ENCODE measurements at places on chromosomes 1 and 21. TPM values are rescaled to one million over a fixed set of nuclear protein-coding genes. Genes with fewer than 3 reads are reported as not detected.
A peak's percentile ranks its signal among the peaks of the same experiment; 100 is the strongest.

Gene CA6
- not detected for total RNA-seq

Gene CASQ2
- total RNA-seq, result 1,110 TPM

Gene SLAMF7
- total RNA-seq, result 0.36 TPM

Gene HSD3B2
- total RNA-seq, result not detected

Gene RO60
- total RNA-seq, result 51.8 TPM

Gene IVNS1ABP
- total RNA-seq, result 70.3 TPM

Gene ARHGAP29
- total RNA-seq, result 26.5 TPM

Gene MYOG
- total RNA-seq, result not detected

Gene CYP4A22
- total RNA-seq, result not detected

Gene MOB3C
- total RNA-seq, result 12.8 TPM

GRCh38 chr1:236922190-236922589, 82.1 kb downstream of the MT1HL1 start:
- no peak for DNase-seq

- no peak for DNase-seq
These were observed 107.9 kb upstream of the SERTAD4 start for GRCh38 chr1:210124736-210125135.

GRCh38 chr1:182226618-182227017, 165.0 kb downstream of the GLUL start:
- DNase-seq, result no peak

DNA sequence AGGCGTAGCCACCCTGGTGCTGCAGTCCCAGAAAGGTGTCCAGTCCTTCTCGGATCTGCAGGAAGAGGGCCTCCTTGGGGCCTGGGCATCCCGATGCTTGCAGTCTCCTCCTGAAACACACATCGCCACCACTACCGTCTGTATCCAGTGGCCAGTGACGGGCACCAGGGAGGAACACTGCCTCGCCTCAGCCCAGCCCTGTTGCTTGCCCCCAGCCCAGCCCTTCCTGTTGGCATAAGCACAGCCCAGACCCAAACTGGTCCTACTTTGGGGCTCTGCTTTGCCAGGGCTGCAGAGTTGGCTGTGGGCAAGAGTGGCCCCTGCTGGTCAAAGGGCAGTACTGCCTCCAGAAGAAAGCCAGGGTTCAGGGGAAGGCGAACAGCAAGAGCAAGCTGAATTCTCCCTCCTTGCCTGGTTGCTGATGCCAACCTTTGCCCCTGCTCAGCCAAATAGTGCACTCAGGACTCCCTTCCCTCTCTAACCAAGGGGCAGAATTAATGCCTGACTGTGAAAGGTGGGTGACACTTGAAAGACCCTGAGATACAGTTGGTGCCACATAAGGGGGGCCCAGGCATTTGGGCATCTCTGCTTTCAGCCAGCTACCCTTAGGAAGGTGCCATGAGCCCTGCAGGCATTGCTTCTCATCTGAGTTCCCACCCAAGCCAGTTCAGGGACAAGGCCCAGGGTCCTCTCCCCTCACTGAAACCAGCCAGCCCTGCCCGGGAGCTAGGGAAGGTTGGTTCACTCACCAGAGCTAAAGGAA, 11.1 kb upstream of the ARHGEF2 start:
- peak; percentile 70 for DNase-seq

DNA sequence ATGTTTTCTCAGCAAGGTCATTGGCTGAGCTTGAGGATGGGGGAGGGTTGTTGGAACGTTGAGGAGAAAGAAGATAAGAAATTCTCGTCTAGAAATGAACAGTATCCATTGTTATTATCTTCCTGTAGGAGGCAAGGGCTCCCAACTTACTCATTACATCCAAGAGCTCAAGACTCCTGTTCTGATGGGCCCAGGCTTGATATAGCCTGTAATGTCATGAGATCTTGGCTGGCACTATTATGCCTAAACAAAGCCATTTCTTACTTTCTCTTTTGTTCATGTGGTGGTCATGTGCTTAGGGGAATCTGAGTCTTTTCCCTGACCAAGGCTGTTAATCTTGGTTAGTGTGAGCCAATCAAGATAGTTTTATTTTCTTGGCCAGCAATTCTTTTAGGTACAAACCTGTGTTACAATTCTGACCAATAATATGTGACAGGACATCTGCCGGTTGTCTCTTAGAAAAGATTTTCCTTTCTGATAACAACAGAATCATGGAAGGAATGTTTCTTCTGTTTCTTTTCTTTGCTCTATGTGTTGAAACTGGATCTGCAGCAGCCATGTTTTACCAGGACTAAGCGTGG, 15.2 kb upstream of the IGSF3 start:
- no peak for DNase-seq

- DNase-seq, result no peak
These were observed 197.7 kb upstream of the POU3F1 start for GRCh38 chr1:38244218-38244845.

GRCh38 chr1:114320586-114320985, 166.9 kb upstream of the SYT6 start:
- DNase-seq, result no peak

DNA sequence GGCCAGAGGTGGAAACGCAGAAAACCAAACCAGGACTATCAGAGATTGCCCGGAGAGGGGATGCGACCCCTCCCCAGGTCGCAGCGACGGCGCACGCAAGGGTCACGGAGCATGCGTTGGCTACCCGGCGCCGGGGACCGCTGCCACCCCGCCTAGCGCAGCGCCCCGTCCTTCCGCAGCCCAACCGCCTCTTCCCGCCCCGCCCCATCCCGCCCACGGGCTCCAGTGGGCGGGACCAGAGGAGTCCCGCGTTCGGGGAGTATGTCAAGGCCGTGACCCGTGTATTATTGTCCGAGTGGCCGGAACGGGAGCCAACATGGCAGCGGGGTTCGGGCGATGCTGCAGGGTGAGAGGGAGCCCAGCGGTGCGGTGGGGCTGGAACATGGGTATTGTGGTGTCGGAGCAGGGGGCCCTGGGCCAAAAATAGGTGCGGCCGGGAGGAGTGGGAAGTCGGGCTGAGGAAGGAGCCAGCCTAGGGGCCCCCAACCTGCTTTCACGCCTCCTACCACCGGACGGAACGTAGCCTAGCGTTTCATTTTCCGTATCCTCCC, at the start of gene ACADM:
Gene ACADM, plus strand, starts transcription at position 238 of the 551 bp plus-strand sequence. Its CDS starts 79 bp downstream, at position 317.
- peak; percentile 91 for DNase-seq

GRCh38 chr1:184909019-184909418, 65.3 kb downstream of the NIBAN1 start:
- DNase-seq, result no peak

- no peak for DNase-seq
These were observed 21.8 kb upstream of the HSD3B1 start for GRCh38 chr1:119485201-119485600.

DNA sequence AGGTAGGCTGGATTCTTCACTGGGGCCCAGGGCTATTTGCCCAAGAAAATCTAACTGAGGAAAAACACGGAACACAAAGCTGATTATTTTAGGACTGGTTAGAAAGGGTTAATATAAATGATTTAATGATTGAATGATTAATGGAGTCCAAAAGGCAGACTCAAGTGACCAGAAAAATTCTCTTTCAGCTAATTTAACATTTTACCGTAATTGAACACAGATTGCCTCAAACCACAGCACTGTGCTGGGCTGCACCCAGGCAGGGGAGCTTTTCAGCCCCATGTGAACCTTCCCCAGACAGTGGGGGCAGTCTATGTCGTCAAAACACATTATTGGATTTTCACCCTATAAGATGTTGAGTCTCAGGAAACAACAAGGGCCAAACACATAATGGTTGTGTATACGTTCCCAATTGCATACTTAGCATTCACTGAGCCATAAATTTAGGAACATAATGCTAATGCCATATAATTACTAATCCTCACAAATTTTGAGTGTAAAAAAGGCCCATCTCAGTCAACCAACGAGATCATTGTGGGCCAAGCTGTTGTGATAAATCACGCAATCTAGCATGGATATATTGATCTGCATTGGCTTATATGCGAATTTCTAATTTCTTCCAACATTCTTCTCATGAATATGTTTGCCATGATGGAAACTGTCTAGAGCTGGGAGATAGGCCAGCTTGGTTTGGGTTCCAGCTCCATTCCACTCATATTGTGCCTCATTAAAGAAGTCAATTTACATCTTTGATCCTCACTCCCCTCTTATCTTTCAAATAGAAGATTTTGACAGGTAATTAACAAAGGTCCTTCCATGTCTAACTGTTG, 27.7 kb downstream of the DSCAM start:
- DNase-seq, result no peak

- DNase-seq, result peak; percentile 87
These were observed 47.4 kb downstream of the CAPZB start for GRCh38 chr1:19437891-19438294.

GRCh38 chr1:157081707-157082106, 17.9 kb downstream of the ETV3L start:
- DNase-seq, result no peak

DNA sequence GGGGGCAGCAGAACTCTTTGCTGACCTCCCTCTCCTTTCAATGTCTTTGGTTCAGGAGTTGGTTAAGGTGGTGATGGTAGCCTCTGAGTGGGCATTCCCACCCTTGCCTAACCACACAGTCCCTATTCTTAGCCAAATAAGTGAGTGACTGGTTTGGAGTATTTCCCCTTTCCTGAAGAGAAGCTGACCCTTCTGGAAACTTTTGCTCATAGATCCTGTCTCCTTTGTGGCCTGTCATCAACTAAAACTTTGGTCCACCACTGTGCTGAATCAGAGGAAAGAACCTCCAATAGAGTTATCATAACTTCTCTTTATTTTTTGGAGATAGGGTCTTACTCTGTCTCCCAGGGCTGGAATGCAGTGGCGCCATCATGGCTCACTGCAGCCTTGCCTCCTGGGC, 31.1 kb downstream of the C1orf21 start:
- DNase-seq, result no peak

- DNase-seq, result no peak
These were observed 79.3 kb downstream of the DENND1B start for GRCh38 chr1:197695961-197696360.

DNA sequence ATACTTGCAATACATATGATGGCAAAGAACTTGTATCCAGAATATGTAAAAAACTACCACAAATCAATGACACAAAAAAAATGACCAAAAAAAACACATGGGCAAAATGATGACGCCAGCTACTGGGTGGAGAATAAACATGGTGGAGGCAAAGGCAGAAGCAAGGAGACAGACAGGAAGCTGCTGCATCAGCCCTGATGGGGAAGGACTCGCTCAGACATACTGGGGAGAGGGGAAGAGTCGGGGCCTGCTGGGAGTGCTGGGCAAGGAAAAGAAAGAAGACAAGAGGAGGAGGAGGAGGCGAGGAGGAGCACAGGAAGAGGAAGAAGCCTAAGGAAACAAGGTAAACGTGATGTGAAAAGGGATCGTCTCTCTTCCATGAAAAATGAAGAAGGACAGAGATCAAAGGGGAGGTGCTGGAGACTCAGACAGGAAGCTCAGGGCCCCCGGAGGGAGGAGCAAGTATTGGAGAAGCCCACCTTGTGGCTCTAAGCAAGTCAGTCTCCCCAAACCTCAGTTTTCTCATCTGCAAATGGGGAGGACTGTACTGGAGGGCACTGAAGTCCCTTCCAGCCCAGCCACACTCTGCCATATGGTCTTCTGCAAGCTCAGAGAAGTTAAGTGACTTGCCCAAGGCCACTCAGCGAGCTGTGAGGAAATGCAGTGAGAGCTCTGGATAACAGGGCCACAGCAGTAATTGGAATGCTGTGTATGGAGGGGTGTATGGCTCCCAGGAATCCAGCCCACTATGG, 24.2 kb downstream of the OLFML2B start:
- no peak for DNase-seq

DNA sequence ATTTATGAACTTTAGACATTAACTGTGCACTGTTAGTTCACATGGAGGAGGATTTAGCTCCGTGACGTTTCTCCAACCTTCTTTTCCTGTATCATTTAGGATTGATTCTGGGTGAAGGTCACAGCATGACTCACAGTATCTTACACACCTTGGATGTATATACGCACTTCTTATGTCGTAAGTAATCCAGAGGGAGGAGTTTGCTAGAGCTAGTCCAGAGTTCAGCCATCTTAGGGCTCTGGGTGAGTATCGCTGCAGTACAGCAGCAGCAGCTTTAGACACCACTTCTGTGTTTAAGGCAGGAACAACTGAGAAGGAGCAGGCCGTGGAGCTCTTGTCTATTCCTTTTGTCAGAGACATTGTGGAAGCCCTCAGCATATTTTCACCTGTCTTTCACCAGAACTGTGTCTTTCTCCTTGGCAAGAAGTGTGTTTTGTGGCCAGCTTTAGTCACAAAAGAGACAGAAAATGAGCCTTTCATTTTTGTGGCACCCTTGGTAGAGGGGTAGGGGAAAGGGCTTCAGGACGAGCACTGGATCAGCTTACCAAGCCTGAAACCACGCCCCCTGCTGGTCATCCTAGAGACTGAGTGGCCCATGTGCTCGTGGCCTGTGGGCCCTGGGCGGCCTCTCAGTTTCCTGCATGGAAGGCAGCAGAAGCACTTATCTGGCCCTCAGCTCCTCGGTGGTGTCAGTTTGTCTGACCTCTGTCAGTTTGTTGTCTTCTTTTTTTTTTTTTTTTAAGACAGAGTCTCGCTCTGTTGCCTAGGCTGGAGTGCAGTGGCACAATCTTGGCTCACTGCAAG, 64.0 kb downstream of the ADARB1 start:
- peak; percentile 59 for DNase-seq

DNA sequence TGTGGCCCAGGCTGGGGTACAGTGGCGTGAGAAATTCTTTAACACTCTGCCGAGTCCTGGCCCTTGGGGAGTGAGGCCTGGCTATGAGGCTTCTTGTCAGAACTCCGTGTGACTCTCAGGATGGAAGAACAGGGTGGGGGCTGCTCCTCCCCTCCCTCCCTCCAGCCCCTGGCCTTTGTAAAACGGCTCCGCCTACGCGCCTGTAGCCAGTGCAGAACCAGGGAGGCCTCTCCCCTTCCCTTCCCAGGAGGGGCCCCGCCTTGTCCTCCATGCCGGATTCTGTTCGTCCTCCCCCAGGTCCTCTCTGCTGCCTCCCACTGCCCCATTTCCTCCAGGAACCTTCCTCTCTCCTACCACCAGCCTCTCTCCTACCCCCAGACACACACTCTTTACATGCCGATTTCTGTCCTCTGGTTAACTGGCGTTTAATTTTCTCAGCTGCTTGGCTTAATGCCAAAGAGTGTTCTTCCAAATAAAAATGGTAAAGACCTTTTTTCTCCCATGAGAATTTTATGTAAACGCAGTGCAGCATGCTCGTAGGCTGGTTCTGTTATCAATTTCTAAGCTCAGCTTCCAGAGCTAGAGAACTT, 21.0 kb downstream of the PDE9A start:
- peak; percentile 75 for DNase-seq

- no peak for DNase-seq
These were observed 287.5 kb downstream of the PTGER3 start for GRCh38 chr1:70760154-70760553.

- no peak for DNase-seq
These were observed 20.6 kb downstream of the TOR1AIP2 start for GRCh38 chr1:179857009-179857408.
